ENCODE measurements at places on chromosomes 6 and 20.

DNA sequence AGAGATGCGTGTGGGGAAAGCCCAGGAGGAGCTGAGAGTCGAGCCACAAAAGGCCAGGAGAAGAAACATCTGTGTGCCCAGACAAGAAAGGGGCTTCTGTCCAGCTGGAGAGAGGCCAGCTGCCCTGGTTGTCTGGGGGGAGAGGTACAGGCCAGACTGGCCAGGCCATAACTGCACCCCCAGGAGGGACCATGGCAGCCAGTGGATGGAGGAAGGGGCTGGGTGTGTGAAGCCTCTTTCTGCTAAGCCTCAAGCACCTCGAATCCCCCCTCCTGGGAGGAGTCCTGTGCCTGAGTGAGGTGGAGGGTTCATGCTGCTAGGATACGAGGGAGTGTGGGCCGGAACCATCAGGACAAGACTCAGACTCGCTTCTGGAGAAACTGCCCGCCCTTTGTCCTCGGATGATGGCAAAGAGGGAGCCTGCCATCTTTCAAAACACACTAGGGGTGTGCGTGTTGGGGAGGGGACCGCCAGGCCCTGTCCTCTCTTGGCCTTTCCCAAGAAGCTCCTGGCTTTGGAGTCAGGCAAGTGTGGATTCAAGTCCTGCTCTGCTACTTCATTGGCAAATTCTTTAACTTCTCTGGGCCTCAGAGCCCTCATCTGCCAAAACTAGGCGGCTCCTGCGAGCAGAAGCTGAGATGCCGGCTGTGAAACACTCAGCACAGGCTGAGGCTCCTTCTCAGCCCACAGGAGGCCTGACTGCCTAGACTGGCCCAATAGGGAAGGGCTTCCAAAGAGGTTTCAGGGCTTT lies 90.3 kb downstream of the ASXL1 start:
- DNase-seq: no peak

- no peak for DNase-seq
Measured at GRCh38 chr20:3652676-3653596, 10.3 kb downstream of the GFRA4 start.

- no peak for DNase-seq
Measured at GRCh38 chr6:37182736-37183590, 13.0 kb downstream of the PIM1 start.

DNA sequence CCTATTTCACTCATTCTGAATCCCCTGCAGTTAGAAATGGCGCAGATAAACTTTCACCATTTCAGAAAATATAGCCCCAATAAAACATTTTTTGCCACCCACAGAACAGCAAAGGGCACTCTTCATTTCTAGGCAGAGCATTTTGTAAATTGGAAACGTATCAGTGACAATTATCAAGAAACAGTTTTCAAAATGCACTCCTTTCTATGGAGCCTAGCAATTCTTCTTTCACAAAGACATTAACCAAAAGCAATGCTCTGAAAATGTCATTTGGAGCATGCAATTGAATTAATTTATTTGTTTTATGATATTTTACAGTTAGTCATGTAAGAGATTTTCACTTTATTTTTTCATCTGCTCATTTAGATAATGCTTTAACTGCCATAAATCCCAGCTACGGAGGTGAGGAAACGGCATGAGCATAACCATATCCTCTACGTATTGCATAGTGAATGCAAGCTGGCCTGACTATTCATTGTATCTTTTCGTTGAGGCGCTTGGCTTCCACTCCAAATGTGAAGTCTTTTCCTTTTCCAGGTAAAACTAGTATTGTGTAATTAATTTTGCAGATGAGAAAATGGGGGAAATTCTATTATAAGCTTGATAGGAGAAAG lies 813.4 kb downstream of the C6orf118 start:
- DNase-seq: no peak

GRCh38 chr20:2754424-2754823 lies 46.0 kb downstream of the CPXM1 start:
- DNase-seq: no peak
